ENCODE measurements at places on chromosomes 12 and 14. TPM values are rescaled to one million over a fixed set of nuclear protein-coding genes. Genes with fewer than 3 reads are reported as not detected.

Gene CLEC1B
- total RNA-seq = not detected

Gene DNAJC22
- 0.47 TPM for total RNA-seq

Gene ATF1
- total RNA-seq = 26.0 TPM

Gene KICS2
- 5.1 TPM for total RNA-seq

All from left cardiac atrium (tissue), 4 donors.